ENCODE measurements at places on chromosomes 3 and 15.

- DNase-seq, result no peak
Observed at GRCh38 chr15:68554721-68555678, 23.8 kb upstream of the CORO2B start.

DNA sequence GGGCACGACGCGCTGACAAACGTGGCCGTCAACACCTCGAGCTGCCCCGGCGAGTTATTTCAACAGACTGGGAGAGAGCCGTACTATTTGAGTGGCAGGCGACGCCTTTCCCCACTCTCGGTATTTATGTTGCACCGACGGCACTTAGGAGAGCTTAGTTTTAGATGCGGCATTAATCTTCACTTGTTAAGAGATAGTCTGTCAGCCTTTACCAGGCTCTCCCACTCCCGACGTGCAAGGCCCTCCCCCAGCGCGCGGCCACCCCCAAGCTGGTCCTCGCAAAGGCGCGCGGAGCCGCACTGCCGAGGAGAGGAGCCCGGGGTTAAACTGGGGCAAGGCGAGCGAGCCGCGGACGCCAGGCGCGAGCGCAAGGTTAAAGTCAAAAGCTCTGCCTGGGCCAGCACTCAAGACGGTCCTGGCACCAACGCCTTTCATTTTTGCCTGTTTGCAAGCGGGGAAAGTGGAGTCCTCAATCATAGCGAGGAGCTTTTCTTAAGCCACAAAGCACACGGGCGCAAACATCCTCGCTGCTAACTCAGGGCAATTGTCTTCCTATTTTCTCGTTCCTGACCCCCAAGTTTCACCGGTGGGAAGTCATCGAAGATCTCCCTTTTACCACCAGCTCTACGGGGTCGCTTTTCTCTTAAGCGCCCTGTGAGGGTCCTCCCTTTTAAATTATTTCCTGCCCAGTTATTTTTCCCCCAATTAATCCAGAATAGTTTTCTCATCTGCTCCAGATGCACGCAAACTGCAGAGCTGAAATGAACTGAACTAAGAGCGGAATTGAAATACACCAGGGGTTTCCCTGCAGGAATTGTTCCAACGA, 86.6 kb downstream of the NR2F2 start:
- DNase-seq, result no peak

DNA sequence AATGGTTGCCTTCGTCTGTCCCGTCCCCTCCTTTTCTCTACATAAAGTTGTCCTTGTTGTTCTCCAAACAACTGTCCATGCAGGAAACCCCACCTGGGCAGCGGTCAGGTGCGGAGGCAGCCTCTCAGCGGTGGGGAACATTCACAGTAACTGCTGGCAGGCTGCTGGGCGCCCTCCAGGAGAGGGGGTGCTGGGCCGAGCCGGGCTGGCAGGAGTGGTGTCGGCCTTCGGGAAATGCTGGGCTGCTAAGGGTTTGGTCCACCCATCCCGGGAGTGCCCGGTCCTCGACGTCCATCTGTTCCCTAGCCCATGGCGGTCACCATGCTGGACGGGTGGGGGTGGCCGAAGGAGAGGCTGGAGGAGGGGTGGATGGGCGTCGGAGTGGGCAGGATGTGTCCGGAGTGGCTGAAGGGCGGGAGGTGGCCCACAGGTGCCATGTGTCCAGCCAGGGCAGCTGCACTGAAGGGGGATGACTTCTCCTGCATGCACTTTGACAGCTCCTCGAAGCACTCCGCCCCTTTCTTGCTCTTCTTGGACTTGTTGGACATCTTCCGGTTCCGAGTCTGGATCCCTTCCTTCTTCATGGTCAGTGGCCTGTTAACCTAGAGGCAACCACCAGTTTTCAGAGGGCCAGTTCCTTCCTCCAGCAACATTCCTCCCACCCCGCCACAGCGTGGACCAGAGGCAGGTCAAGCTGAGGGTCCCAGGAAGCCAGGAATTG, 12.1 kb downstream of the GATA2 start:
- no peak for DNase-seq

GRCh38 chr3:126023390-126023789, 54.4 kb downstream of the ROPN1B start:
- DNase-seq, result no peak

GRCh38 chr15:77753281-77753873, 120.7 kb upstream of the LINGO1 start:
- DNase-seq, result no peak

GRCh38 chr3:146513386-146514051, 30.9 kb downstream of the PLSCR1 start:
- no peak for DNase-seq

DNA sequence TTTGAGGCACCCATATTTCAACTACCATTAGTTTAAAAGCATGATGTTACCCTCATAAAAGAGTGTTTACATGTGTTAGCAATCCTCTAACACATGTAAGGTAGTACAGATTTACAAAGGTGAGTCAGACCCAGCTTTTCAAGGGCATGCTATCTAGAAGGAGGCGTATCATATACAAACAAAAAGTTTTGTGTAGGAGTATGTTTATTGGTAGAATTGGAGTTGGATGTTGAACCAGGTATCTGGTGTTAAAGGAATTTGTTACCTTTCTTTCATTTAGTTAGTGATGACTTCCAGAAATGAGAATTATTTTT, 2.4 kb downstream of the HACD3 start:
- DNase-seq, result no peak

- no peak for DNase-seq
Observed at GRCh38 chr3:196600359-196600758, 31.9 kb downstream of the FBXO45 start.

DNA sequence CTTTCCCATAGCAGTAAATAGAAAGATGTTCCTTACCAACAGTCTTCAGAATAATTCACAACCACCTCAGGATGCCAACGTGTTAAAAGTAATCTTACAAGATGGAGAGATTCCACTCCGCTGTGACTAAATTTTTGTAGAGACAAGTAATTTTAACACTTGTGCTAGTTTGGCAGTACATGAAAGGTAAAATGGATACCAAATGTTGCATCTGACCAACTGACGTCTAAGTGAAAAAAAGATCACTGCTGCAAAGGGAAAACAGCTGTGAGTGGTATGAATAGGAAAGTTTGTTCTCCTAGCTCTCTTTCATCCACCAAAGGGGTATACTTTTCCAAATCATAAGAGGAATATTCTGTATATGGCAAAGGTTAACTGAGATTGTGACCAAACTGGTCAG, 2.6 kb downstream of the SPG21 start:
- DNase-seq, result no peak

GRCh38 chr3:141368925-141369794, 856 bp downstream of the ZBTB38 start:
- DNase-seq, result no peak

- no peak for DNase-seq
Observed at GRCh38 chr3:194995922-194996321, 275.0 kb downstream of the XXYLT1 start.

GRCh38 chr3:96755519-96755918, 58.9 kb upstream of the EPHA6 start:
- no peak for DNase-seq

- peak; percentile 51 for DNase-seq
Observed at GRCh38 chr15:88623061-88623460, 1.9 kb downstream of the AEN start.

DNA sequence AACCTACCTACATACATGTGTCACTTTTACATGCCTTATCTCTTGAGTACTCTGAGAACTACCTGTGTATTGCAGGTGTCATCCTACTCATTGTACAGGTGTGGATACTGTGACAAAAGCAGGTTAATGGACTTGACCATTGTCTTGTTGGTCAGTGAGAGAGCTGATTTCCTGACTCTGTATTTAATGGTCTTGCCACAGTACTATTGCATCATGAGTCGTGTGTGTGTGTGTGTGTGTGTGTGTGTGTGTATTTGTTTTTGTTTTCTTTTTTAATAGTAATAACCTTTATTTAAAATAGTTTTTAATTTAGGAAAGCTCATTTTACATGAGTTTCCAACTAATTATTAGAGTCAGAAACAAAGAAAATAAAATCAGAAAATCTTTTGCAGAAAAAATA, 7.7 kb downstream of the SELENOT start:
- DNase-seq, result no peak

GRCh38 chr3:84637272-84637671, 321.5 kb upstream of the CADM2 start:
- DNase-seq, result no peak

DNA sequence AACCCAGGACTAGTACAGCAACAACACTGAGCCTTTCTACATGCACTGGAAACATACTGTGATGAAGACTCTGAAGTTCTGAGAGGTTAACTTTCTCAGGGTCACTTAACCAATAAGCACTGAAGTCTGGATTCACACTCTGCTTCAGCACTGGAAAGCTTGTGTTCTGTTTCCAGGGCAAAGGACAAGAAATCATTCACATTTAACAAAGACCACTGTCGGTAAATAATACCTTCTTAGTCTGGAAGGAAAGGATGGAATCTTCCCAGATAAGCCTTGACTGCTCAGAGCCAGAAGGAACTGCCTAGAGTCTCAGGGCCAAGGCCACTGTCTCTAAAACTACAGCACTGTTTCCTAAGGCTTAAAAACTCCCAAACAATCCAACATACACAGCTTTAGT, 4.3 kb upstream of the GLYCTK start:
- no peak for DNase-seq

DNA sequence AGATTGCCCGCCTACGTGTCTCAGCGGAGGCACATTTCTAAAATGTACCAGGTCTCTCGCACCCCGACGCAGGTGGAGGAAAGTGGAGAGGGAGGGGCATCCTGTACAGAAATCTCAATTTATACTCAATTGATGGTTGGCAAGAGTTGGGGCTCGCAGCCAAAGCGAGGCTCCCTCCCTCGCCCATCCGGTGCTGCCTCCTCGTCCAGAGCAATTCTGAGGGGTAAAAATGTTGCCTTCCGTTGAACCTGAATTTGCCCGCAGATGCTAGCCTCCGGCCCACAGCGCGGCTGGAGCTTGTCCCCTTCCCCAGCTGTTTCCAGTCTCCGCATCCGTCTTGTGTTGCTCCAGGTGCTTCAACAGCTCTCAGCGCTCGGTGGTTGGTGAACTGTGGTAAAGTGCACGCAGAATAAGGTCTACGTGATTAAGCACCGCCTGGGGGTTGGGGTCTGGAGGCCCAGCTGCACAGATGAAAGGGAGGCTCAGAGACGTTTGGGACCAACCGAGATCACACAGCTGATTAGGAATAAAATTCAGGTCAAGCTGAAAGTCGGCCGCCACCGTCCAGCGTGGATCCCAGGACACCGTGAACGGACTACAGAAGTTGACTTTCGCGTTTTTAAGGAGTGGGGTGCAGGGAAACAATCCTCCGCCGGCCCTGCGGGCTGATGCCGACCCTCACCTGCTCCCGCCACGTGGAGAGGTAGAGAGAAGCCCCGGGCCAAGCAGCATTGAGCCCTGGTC, 846 bp upstream of the POLG start:
- DNase-seq, result peak; percentile 54

- DNase-seq, result no peak
Observed at GRCh38 chr3:44132061-44132460, 109.6 kb upstream of the TOPAZ1 start.

DNA sequence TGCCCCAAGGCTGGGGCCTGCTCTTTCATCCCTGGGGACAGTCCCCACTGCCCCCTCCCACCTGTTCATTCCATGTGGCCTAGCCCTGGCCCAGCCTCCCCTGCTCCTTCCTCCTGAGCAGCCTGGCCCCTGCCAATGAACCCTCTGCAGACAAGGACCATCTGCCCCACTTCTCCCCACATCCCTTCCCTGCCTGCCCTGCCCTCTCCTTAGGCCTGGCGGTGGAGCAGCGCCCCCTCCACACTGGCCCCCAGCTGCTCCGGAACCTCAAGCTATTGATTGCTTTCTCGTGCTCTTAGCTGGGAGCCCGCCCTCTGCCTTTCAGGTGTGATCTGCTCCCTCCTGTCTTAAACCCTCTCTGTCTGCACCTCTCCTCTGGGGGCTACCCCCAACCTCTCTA, 8.0 kb downstream of the PLXNA1 start:
- DNase-seq, result no peak

DNA sequence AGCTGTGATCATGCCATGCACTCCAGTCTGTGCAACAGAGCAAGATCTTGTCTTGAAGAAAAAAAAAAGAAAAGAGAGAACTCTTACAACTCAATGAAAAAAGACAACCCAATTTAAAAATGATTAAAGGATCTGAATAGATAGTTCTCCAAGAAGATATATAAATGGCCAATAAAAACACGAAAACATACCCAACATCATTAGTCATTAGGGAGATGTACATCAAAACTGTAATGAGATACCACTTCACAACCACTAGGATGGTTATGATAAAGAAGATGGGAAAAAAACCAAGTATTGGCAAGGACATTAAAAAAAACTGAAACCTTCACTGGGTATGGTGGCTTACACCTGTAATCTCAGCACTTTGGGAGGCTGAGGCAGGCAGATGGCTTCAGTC, 2.4 kb upstream of the PRKCI start:
- DNase-seq, result no peak

GRCh38 chr3:194469977-194470376, 16.8 kb downstream of the ATP13A3 start:
- DNase-seq, result no peak

- DNase-seq, result no peak
Observed at GRCh38 chr3:55486101-55486856, 827 bp downstream of the WNT5A start.

DNA sequence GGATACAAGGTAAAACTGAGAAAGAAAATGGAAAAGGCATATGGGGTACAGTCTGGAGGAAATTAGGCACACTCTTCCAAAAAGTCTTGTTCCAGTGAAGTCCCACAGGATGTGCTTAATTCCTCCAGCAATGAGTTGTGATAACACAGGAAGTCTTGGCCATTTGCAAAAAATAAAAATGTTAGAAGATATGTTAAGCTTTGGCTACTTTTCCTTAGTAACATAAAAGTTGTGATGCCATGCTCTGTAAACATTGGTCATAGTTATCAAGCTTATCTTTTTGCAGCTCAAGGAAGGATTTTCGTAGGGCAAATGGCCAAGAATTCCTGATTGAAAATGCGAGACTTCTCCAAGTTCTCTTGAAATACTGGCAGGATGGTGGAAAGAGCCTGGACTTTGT, 26.4 kb downstream of the LNP1 start:
- no peak for DNase-seq

DNA sequence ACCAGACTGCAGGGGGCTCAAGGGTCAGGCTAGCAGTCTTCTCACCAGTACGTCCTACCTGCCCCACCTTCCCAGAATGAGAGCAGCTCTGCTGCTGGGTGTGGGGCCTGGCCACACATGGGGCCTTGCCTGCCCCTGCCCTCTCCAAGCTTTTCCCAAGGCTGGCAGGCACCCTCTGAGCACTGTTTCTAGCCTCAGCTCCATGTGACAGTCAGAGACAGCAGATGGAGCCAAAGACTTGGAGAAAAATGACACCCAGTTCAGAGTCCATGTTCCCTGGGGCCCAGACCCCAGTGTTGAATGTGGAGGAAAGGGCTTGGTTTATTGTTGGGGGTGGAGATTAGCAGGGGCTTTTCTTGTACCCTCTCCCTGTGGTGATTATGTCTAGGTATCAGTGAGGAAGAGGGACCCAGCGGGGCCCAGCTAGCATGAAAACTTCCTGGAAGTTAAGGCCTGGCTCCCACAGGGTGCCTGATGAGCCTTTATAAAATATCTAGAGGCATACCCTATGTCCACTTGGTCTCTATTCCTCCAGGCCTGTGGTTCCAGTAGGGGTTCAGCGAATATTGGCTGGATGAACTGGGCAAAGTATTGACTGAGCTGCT, 153.8 kb downstream of the EEFSEC start:
- DNase-seq, result peak; percentile 32

- DNase-seq, result no peak
Observed at GRCh38 chr15:90552162-90552928, 22.6 kb downstream of the CRTC3 start.

- no peak for DNase-seq
Observed at GRCh38 chr3:197701841-197702240, 34.9 kb downstream of the RUBCN start.

Measured in CD4-positive, alpha-beta T cell treated with Interleukin-6 for 4 hours (primary cell).